Activated CD4-positive, alpha-beta T cell treated with anti-CD3 and anti-CD28 coated beads, Interleukin-2, Interleukin-6, amounts not matched to agents 100 ng/mL and 50 ng/mL, durations not matched to agents 16 hours and 8 hours (primary cell): ENCODE measurements at places on chromosomes 12 and 14.

DNA sequence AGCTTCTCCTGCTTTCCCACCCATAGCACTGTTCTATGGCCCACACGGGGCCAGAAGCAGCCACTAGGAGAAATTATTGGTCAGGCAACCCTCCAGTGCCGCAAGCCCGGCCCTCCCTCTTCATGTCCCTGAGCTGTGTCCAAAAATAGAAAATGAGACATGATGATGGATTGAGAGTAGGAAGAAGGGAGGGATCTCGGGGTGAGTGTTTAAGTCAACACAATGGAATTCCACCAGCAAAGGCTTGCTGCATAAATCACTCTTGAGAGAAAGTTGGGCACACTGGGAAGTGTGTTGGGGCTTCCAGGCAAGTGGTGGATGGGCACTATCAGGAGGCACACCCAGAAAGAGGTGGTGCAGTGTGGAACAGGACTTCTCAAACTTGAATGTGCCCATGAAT, 94.2 kb downstream of the LLPH start:
- DNase-seq, result no peak

DNA sequence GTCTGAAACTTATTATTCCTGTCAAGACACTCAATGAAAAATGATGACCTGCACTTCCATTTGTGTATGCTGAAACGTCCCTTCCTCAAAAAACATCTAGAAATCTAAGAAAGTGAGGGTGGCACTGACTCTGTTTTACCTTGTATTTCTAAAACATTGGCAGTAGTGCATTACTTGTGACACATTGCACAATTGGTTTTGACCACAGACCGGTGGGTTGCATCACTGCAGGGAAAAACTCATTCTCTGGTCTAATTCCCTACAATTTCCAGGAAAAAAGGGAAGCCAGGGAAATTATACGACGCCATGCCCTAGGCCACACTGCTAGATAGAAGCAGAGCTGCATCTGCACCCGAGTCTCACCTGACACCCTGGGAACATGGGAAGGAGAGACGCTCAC, 156.7 kb downstream of the NTF3 start:
- no peak for DNase-seq

GRCh38 chr14:102901633-102902032, 20.8 kb upstream of the AMN start:
- no peak for DNase-seq

DNA sequence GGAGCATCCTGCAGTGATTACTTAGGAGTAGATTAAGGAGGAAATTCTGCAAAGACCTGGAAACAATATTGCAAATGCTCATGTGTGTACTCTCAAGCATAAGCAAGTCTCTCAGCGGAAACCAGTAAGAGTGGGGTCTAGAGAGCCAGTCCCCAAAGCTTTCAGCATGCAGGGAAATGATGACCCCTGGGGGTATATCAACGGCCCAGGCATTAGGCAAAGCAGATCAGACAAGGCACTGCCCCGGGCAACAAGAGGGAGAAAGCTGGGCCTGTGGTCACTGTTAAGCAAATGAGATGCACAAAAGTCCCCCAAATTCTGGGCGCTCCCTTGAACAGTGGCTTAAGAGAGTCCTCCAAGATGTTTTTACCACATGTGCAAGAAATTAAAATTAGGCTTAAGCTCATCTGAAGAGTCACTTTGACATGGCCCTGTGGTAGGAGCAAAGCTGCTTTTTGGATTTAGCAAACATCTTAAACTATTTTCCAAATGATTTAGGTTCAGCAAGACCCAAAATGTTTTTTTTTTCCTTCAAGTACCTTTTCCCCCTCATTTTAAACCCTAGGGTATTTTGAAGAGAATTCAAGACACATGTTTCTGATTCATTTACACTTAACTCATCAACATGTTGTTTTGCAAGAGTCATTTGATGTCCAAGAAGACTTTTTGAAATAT, 457.1 kb upstream of the TBX3 start:
- DNase-seq, result no peak

DNA sequence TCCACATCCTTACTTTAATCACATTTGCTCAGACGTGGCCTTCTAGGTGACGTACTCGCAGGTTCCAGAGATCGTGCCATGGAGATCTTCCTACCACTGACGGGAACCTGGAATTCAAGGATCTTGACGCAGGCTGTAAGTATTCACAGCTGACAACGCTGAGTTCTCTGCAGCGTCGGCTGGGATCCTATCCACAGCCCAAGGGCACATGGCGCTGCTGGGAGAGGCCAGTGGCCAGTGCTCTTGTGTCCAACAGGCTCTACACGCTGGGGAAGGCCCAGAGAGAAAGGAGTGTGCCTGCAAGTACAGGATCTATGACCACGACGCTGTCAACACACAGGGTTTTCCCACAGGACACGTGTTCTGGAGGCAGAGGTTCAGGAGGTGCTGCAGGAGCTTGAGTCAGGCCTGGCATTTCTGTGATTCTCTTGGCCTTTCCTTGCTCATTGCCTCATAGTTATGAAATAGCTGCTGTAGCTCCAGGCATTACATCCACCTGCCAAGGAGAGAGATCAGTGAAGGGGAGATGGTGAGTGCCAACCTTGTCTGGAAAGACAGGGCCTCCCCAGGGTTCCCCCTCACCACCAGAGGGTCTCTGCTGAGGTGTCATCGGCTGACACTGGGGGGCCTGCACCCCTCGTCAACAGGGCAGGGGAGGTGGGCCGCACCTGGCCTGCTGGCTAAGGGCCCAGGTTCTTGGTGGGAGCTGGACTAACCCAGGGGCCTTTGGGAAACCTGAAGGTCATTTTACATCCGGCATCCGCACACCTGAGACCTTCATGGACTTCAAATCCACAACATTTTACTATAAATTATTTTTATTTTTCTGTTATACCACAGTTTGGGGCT, 21.3 kb downstream of the LRCOL1 start:
- DNase-seq, result no peak

- no peak for DNase-seq
These were observed 11.6 kb upstream of the IFNG-AS1 start for GRCh38 chr12:67977668-67978067.

DNA sequence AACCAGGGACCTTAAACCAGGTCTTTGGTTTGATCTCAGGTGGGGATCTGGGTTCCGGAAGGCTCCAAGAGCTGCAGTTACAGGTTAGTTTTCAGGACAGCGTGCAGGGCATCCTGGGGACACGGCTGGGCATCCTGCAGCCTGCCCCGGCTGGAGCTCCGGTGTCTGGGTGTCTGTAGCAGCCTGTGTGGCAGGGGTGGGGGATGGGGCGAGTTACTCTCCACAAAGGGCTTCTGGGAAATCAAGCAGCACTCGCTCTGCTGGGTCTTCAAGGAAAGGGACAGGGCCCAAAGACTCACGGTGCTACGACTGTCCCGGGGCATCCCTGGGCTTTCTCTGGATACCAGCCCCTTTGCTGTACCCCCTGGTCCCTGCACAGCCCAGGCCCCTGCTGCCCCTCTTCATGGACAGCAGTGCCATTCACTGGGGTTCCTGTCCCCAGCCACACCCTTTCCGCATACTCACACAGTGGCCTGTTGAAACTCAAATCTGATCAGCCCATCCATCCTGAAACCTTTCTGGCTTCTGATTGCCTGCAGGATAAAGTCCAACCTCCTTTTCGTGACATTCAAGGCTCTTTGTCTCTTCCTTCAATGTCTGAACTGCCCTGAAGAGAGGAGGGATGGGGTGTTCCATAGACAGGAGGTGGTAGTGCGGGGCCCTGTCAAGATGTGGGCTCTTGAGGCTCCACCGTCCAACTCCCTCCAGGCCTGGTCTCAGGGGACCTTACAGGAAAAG, 22.2 kb upstream of the PPP1R13B start:
- DNase-seq, result no peak

- no peak for DNase-seq
These were observed 241.7 kb upstream of the AMIGO2 start for GRCh38 chr12:47321436-47321835.

DNA sequence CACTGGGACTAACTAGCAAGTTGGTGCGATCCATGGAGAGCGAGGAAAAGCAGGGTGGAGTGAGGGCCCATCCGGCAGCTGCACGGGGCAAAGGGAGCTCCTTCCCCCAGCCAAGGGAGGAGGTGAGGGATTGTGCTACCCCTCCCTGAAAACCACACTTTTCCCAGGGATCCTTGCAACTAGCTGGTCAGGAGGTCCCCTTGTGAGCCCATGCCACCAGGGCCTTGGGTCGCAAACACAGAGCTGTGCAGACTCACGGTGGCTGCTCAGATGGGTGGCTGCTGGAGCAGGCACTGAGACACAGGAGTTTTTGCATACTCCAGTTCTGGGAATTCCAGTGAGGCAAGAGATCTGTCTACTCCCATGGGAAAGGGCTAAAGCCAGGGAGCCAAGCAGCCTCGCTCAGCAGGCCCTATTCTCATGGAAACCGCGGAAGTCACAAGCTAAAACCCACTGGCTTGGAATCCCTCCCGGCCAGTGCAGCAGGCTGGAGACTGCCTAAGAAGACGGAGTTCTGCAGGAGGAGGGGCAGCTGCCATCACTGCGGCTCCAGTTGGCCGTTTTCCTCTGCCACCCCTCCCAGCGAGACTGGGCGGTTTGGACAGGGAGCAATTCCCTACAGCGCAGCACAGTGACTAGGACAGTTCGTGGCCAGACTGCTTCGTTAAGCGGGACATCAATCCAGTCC, 10.9 kb upstream of the ZNF705A start:
- no peak for DNase-seq
